ENCODE measurements at places on chromosomes 7 and 10. TPM values are rescaled to one million over a fixed set of nuclear protein-coding genes. Genes with fewer than 3 reads are reported as not detected.
A peak's percentile ranks its signal among the peaks of the same experiment; 100 is the strongest.

The BLNK gene
- total RNA-seq = 0.98 TPM

The ACTA2 gene
- total RNA-seq = 5.3 TPM

The RBP3 gene
- not detected for total RNA-seq

The ZNF365 gene
- 1.8 TPM for total RNA-seq

The PIK3CG gene
- total RNA-seq = not detected

The SH2D4B gene
- 0.24 TPM for total RNA-seq

The GIMAP4 gene
- not detected for total RNA-seq

DNA sequence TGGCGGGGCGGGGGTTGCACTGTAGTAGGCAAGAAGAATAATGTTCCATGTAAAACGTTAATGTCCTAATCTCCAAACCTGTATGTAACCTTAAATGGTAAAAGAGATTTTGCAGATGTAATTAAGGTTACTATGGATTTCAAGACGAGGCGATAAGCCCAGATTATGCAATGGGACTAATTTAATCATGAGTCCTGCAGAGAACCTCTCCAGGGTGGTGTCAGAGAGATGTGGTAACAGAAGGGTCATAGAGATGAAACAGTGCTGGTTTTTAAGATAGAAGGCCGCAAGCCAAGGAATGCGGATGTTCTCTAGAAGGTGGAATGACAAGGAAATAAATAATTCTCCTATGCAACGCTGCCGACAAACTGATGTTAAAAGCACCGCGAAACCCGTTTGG, 57.1 kb downstream of the UBE3C start:
- DNase-seq = no peak

DNA sequence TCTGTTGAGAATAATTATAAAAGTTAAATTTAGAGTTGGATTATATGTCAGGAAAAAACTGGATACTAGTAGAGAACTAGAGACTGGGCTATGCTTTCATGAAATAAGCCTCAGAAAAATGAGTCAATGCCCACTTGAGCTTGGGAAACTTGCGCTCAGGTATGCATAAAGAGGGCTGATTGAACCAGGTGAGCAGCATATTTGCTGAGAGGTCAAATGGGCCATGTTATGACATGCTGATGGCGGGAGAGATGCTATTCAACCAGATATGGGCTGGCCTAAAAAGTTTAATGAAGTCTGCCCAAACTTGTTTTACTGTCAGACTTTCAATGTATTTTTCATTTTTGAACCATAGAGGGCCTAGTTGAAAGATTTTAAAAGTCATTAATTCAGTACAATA, 837.6 kb upstream of the GHITM start:
- DNase-seq = no peak

- no peak for DNase-seq
Observed at GRCh38 chr10:132110713-132111112, 45.0 kb downstream of the JAKMIP3 start.

- DNase-seq = no peak
Observed at GRCh38 chr10:112202561-112203241, 19.1 kb upstream of the GPAM start.

GRCh38 chr10:33509231-33509831, 174.9 kb upstream of the NRP1 start:
- peak; percentile 93 for DNase-seq

GRCh38 chr10:102358712-102359382, 36.7 kb upstream of the NFKB2 start:
- no peak for DNase-seq

- DNase-seq = no peak
Observed at GRCh38 chr7:70570029-70570428, 561.9 kb upstream of the GALNT17 start.

DNA sequence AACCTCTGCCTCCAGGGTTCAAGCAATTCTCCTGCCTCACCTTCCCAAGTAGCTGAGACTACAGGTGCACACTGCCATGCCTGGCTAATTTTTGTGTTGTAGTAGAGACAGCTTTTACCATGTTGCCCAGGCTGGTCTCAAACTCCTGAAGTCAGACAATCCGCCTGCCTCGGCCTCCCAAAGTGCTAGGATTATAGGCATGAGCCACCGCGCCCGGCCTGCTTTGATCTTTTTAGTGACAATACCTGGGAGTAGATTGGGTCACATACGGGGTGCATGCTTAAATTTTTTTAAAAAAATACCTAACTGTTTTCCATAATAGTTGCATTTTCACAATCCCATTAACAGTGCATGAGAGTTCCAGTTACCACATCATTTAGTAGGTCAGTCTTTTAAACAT, 47.7 kb downstream of the CCDC71L start:
- no peak for DNase-seq

DNA sequence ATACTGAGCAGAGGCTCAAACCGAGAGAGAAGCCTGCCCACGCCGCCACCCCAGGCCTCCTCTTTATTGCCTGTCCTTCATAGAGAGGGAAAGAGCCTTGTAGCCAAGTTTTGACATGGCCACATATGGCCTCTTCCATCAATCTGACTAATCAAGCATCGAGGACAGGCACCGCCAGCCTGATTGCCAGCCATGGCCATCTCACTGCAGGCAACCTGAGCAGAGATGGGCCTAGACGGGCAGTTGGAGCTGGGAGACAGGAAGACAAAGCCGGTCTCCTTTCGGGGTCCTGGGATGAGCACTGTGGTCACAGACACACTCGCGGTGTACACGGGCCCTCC, 67.2 kb downstream of the EBF3 start:
- no peak for DNase-seq

DNA sequence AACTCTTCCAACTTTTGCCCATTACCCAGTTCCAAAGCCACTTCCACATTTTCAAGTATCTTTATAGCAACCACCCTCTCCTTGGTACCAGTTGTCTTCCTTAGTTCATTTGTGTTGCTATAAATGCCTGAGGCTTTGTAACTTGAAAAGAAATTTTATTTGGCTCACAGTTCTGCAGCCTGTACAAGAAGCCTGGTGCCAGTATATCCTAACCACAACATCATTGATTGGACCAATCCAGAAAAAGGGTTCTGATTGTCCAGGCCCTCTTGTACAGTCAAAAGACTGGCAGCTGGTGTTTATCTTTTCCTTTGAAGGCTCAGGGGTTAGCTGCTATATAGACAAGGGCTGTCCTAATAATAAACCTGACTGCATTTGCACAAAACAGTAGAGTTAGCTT, 21.1 kb upstream of the ABCC2 start:
- DNase-seq = no peak

DNA sequence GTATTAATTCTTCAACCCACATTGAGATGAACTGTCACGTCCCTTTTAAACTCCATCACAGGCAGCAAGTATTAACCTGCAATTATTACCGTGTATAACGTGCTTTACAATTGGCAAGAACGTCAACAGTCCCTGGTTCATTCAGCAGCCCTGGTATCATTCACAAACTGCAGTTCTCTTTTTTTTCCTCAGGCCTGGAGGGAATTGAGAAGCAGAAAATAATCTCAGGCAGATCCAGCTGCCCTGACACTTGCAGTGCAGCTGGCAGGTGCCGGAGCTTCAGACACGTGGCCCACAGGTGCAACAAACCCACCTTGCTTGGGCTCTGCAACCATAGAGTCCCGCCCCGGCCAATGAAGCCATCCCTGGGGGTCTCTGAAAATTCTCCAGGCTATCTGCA, 137.3 kb downstream of the PLXNA4 start:
- no peak for DNase-seq

DNA sequence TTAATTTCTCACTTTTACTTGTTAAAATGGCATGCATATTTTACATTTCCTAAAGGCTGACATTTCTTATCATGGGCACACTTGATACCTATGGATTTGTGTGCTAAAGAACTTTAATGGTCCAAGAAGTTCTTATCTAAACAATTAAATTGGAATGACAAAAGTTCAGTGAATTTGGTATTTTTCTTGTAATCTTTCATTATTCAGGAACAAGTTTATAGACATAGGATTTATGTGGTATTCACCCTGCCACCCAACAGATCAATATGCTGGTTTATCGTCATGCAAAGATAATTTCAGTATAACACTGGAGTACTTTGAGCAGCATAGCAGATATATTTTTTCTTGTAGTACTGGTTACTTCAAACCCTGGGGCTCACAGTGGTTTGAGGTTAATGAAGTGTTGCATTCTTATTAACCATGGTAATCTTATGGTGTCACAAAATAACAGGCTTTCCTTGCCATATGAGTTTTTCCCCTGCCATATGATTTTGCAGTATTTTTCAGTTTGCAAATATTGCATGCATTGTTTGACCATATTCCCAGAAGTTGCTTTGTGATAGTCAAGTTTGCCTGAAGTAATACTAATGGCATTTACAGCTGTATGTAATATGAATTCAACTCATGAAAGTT, 148.8 kb downstream of the PPP1R9A start:
- no peak for DNase-seq

DNA sequence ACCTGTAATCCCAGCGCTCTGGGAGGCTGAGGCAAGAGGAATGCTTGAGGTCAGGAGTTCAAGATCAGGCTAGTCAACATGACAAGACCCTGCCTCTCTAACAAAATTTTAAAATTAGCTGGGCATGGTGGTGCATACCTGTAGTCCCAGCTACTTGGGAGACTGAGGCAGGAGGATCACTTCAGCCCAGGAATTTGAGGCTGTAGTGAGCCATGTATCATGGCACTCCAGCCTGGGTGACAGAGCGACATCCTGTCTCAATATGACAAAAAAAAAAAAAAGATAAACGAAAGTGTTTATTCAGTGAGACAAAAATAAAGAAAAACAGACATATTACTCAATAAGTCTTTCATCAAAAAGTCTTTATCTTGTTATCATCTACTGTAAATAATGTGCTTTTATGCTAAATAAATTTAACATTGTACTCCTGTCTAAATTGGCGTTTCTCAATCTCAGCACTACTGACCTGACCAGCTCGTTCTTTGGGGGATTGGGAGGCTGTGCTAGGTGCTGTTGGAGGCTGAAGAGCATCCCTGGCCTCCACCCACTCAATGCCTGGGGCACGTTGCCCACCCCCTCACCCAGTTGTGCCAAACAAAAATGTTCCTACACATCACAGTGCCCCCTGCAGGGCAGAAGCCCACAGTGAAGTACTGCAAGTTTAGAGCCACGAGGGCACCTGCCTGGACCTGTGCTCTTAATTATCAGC, 57.7 kb downstream of the NCAPG2 start:
- no peak for DNase-seq

- no peak for DNase-seq
Observed at GRCh38 chr10:9535744-9536143, 1481.3 kb downstream of the GATA3 start.

GRCh38 chr7:32539919-32540531, 44.7 kb downstream of the AVL9 start:
- no peak for DNase-seq

DNA sequence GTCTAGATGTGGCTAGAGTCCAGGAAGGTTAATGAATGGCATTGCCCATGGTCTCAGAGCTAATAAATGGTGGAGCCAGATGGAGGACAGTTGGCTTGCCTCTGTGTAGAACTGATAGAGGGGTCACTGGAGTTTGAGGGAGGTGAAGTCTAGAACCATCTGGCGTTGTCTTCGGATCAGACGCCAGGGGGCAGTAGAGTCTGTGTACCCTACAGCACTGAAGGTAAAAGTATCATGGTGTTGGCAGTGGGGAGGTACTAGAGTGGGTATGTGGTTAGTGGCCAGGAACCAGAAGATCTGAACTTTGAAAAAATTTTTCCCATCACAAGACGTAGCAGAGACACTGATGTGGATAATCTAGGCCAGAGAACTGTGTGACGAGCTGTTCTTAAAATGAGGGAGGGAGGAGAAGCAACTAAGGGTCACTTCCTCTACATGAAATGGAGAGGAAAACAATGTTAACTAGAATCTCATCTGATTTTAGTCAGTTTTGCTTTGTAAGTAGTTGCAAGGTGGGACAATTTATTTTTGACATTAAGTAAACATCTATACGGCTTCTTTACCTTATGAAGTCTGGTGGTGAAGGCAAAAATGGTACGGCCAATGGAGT, 227.9 kb upstream of the PRSS58 start:
- no peak for DNase-seq

DNA sequence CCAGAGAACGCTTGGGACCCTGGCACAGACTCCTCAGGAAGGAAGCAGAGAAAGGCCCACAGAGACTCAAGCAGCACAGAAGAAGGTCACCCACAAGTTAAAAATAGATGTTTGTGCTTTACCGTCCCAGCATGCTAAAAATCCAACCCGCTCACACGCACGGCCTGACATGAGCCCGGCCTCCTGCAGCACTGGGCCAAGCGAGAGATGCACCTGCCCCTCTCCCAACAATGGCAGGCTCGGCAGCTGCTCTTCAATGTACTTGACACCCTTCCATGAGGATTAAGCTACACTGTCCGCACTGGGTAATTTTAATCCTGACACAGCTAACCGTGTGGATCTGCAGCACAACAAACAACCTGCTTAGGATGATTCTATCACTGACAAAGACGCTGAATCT, 9.3 kb downstream of the DIP2C start:
- DNase-seq = no peak

DNA sequence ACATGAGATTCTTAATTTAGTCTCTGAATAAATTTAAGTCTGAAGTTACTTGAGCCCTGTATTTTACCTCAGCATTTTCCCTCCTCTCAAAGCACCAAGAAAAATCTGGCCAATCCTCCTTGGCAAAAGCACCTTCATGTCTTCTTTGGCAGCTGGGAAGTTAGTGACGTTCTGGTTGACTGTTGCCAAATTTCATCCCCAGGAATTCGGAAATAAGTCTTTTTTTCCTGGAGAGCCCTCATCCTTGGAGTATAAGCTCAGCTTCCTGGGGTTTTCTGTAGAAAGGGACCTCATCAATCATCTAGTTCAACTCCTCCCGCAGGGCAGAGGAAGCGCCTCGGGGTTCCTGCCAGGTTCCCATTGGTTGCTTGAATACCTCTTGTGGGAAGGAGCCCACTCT, 377.6 kb downstream of the PHTF2 start:
- DNase-seq = no peak

All from PC-9 (cell line).